ENCODE measurements at places on chromosomes 6 and 20.
A peak's percentile ranks its signal among the peaks of the same experiment; 100 is the strongest.

GRCh38 chr20:61230166-61230565, 21.9 kb upstream of the CDH4 start:
- no peak for DNase-seq

- no peak for DNase-seq
These were observed 127.3 kb upstream of the RALGAPA2 start for GRCh38 chr20:20839771-20840170.

- no peak for DNase-seq
These were observed 7.8 kb upstream of the CDH4 start for GRCh38 chr20:61244213-61244612.

- DNase-seq, result no peak
These were observed 68.2 kb downstream of the FIG4 start for GRCh38 chr6:109759098-109759955.

GRCh38 chr6:2760882-2761842, 4.0 kb upstream of the WRNIP1 start:
- no peak for DNase-seq

DNA sequence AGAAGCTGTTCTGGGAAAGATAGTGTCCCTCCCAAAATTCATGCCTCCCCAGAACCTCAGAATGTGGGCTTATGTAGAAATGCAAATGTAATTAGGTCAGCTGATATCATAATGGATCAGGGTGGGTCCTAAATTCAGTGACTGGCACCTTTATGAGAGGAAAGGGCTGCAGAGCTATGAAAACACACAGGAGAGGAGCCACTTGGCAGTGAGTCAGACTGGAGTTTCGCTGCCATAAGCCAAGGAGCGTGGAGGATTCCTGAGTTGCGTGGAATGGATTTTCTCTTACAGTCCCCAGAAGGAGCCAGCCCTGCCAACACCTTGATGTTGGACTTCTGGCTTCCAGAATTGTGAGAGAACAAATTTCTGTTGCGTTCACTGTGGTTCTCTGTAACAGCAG, 249.8 kb upstream of the PMEPA1 start:
- no peak for DNase-seq

- no peak for DNase-seq
These were observed 3.6 kb downstream of the DSTN start for GRCh38 chr20:17573463-17573862.

- DNase-seq, result peak; percentile 65
These were observed 1.1 kb downstream of the ID1 start for GRCh38 chr20:31605902-31606803.

- DNase-seq, result no peak
These were observed 1.3 kb upstream of the HLA-B start for GRCh38 chr6:31358302-31358701.

DNA sequence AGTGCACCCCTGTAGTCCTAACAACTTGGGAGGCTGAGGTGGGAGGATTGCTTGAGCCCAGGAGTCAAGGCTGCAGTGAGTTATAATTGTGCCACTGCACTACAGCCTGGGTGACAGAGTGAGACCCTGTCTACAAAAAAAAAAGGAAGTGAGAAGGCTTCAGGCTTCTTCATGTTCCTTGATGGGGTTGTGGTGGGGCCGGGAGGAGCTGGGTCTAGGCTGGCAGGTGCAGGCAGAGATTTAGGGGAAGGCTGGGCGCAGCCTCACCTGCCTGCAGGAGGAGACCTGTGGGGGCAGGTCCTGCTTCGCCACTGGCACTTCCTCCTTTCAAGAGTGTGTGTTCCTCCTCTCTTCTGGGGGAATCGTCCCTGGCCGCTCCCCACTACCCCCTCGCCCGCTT, 63.9 kb downstream of the CHMP4B start:
- DNase-seq, result no peak

DNA sequence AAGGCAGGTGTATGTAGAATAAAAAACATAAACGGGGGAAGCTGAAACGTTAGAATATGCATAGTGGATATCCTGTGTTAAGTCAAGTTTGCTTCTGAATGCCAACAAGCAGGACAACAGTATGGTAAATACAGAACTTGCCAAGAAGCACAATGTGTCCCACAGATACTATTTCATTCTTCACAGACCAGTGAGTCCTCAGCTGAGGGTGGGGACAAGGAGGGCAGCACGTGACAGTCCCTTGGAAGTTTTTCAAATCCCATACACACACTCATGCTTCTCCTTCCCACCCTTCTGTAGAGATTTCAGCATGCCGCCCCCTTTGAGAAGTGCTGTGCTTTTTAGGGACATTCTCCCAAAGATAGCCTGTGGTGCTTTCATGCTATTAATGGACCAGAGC, 268.5 kb upstream of the ECI2 start:
- no peak for DNase-seq

- peak; percentile 74 for DNase-seq
These were observed 5.6 kb upstream of the SYNE1 start for GRCh38 chr6:152642578-152643375.

DNA sequence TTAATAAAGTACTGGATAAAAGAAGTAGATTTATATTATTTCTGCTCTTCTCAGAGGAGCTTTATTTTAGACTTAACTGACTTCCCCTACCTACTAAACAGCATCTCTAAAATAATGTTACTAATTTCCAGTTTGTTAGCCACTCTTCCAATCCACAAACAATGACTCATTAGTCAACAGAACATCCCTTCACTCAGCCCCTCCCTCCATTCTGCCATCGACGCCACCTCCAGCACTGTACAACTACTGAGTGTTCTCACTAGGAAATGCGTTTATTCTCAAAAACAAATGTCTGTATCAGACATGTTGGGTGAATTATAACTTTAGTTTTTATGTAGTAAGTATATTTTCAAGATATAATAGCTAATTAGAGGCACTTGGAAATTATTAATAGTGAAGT, 427.0 kb downstream of the EYS start:
- no peak for DNase-seq

GRCh38 chr6:158815907-158816306, 3.3 kb downstream of the EZR start:
- DNase-seq, result no peak

GRCh38 chr6:51963980-51964379, 123.4 kb downstream of the PKHD1 start:
- DNase-seq, result no peak

GRCh38 chr6:3911614-3912336, 62.6 kb downstream of the FAM50B start:
- DNase-seq, result no peak

- peak; percentile 84 for DNase-seq
These were observed 3.0 kb upstream of the NCOA7 start for GRCh38 chr6:125787791-125788190.

DNA sequence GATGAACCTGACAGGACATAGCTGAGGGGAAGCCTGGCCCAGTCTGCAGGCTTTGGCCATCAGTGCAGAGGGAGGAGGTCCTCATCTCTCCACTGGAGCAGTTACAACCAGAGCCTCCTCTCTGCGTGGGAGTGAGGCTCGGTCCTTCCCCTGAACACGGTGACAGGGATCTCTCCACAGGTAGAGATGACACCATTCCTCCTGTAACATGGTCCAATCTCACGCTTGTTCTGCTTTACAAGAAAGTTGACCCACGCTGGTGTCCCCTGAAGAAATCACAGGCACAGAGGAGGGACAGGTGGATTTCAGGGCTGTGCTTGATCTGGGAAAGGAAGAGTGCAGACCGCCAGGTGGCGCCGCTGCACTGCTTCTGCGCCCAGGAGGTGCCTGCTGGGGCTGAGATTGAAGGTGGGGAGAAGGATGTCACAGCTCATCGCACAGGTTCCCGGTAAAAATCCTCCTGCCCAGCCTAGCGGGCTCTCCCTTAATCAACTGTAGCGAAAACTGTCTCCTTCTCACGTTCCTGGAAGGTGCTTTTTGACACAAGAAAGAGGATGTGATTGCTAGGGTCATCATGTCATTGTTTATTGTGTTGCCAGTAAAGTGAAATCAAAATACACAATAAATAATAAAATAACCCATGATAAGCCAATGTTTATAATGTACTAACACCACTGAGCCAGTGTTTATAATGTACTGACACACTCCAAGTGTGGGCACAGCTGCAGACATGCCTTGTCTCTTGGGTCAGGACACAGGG, 20.4 kb downstream of the HLA-G start:
- DNase-seq, result peak; percentile 84

DNA sequence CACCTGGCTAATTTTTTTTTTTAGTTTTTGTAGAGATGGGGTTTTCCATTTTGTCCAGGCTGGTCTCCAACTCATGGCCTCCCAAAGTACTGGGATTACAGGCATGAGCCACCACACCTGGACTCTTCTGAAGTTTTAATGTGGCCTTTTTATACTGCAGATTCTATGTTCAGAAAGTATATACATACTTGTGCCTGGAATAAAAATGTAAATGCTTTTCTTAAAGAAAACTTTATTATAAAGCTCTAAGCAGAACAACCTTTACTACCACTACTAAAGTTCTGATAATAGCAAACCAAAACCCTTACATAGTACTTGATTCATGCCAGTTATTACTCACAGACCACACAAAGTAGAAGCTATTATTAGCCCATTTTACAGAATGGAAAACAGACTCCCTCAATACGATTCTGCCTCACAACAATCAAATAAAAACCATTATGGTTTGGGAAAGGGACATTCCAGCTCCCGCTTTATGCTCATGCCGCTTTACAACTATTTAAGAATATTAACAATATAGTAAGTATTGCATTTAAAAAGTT, 5.3 kb downstream of the PHIP start:
- no peak for DNase-seq

DNA sequence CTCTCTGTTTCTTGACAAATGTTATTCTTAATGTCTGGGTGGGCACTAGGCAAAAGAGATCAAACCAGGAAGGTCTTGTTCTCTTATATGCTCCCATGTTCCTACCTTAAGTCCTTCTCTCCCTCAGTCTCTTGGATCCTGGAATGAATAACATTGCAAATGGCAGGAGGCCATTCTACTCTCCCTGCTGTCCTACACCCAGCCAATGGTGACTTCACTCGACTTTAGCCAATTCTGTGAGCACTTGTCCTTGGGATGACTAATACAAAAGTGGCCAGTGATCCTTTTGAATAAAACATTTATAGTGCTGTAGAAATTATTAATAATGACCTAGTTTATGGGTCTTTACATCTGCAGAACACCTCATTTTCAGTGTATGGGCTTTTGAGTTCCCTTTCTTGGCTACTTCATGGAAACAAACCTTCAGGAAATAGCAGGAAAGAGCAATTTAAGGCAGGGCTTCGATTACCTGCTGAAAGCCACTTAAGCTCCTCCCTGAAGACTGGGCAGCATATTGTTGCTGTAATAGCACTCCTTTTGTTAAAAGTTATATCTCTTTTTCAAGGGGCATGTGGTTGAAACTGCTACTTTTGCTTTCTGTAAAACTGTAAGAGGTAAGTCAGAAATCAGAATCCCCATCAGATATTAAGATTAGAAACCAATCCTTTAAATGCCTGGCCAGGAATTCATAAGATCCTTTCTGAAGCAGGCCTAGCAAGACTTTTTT, 10.5 kb downstream of the OTOR start:
- no peak for DNase-seq

GRCh38 chr6:75084018-75084417, 121.8 kb downstream of the COL12A1 start:
- no peak for DNase-seq

Measured in NCI-H82 (cell line).